KG1 (cell line): ENCODE measurements at places on chromosomes 13 and 19.
A peak's percentile ranks its signal among the peaks of the same experiment; 100 is the strongest.

DNA sequence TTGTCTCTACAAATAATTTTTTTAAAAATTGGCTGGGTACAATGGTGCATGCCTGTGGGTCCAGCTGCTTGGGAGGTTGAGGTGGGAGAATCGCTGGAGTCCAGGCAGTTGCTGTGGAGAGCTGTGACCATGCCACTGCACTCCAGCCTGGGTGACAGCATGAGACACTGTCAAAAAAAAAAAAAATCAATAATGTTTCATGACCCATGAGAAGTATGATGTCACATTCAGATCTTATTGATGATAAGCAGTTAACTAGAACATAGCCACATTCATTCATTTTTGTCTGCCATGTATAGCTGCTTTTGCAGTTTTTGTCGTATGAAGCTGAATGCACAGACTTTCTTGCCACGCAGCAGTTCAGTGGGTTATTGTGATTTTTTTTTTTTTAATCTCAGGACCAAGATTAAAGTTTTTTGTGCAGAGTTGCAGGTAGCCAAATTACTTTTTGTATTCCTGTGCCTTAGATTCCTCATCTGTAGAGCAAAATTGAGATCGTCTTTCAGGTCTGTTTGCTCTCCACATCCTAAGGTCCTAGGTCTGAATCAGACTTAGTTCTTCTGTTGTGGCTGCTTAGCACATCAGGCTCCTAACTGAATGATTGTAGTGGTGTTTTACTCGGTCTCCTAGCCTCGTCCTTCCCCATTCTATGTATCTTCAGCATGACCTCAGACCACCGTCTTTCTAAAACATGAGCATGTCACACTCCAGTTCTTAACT lies 145.2 kb downstream of the GGACT start:
- no peak for DNase-seq

GRCh38 chr13:52187029-52187423 lies 27.6 kb upstream of the NEK3 start:
- no peak for DNase-seq

- DNase-seq, result no peak
These were observed 39.1 kb downstream of the DOCK9 start for GRCh38 chr13:98938801-98939200.

DNA sequence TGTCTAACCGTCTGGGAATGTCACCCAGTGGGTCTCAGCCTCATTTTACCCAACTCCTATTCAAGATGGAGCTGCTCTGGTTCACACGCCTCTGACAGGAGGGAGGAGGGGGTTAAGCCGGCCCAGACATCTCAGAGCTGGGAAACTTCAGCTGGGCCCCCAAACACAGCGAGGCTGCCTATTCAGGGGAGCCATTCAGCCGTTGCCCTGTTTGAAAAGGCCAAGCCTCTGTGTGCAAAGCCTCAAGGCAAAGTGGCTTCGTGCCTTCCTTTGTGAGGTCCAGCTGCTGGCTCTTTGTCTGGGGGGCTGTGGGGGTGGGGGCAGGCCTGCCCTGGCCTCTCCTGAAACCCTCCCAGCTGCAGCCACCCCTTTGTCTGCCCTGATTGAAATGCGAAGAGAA lies 147.4 kb downstream of the PTPRS start:
- no peak for DNase-seq

DNA sequence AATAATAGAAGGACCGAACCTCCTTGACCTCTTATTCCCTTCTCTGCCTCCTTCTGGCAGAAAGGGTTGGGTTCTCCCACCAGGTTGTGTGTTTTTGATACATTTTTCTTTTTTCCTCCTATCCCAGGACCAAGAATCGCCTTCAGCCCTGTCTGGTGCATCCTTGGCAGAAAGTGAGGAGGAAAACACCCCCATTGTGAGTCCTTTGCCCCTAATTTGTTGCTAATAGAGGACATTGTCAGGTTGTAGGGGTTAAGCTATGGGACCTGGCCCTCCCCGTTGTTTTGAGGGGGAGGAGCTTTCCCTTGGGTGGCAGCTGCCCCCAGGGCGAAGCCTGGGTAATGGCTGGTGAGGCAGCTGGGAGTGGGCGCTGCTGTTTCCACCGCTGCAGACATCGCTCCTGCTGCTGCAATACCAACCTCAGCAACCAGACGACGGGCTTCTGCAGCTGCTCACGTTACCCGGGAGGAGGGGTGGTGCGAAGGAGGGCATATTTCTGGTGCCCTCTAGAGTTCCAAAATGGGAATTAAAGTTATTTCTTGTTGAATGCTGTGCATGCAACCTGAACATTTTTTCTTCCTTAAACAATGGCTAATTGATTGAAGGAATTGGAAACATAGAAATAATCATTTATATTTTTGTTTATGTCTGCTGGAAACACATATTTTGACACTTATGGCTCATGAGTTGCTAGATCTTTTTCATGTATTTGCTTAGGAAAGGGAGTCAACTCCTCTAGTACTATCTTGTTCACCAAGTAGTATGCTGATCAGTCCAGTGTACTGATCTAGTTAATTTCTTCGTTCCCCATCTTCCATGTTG lies 1.5 kb downstream of the ZMYM2 start:
- peak; percentile 73 for DNase-seq

- DNase-seq, result peak; percentile 45
These were observed 764.4 kb downstream of the LIG4 start for GRCh38 chr13:107450931-107451330.

- DNase-seq, result no peak
These were observed 188.1 kb downstream of the NHLRC3 start for GRCh38 chr13:39226359-39226758.

DNA sequence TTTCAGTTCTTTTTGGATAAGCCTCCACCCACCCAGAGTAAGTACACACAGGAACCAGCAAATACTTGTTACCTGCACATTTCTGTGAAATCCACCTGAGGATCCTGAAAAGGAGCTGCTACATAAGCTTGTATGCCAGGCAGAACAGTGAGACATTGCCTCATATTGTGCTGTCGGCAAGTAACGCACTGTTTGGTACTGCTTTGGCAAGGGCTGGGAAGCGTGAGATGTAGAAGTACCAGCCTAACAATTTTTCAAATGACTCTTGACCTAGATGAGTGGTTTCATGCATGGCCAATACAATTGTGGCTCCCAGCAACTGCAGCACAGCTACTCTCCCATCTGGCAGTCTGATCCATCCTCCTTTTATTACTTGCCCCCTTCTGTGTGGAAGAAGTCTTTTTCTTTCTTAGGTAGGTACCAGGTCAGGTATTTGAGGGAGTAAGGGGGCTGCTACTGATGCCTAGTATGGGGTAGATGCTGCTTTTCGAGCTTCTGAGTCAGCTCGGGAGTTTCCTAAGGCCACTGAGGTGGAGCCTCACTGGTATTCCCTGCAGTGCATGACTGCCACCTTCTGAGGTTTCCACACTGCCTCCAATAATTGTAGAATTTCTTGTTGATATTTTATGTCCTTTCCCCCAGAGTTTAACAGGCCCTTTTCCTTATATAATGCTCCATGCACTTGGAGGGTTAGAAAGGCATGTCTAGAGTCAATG lies 52.2 kb downstream of the ZNF737 start:
- DNase-seq, result no peak

GRCh38 chr19:664913-665443 lies 2.0 kb upstream of the RNF126 start:
- peak; percentile 51 for DNase-seq

- no peak for DNase-seq
These were observed 756.0 kb upstream of the PCDH20 start for GRCh38 chr13:62171697-62172096.

GRCh38 chr13:31461923-31462322 lies 262.1 kb downstream of the B3GLCT start:
- DNase-seq, result no peak

DNA sequence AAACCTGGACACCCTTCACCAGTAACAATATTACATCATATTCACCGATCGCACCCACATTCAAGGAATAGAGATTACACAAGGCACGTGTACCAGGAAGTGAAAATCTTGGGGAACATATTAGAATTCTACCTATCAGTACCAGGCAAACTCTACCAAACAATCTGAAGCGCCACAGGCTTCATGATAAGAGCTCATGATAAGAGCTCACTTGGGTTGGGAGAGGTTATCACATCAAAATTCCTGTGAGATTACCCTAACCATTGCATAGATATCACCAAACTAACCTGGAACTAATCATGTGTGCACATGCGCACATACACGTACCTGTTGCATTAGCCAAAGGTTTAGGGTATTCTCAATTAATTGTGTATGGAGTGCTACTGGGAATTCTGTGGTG lies 1861.3 kb downstream of the PCDH9 start:
- DNase-seq, result no peak

DNA sequence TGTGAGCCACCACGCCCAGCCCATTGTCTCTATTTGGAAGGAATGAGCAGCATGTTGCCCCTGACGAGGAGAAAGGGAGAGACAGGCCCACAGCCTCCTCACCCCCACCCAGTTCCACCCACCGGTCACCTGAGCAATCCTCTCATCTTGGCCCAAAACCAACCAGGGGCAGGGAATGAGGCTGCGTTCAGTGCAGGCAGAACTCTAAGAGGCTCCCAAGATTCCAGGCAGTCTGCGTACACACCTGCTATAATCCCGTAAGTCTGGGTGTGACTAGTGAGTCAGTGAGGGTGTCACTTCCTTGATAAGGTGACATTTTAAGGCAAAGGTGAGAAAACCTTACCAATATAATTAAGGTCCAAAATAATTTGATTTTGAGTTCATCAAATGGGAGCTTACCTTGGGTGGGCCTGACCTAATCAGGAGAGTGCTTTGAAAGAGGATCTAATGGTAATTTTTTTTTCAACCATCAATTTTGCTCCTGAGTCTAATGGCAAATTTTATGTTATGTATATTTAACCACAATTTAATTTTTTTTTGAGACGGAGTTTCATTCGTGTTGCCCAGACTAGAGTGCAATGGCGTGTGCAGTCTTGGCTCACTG lies 26.9 kb upstream of the KLF2 start:
- no peak for DNase-seq

GRCh38 chr13:50609011-50609410 lies 234.5 kb downstream of the DLEU7 start:
- DNase-seq, result no peak

GRCh38 chr19:39738814-39739213 lies 985 bp upstream of the CLC start:
- DNase-seq, result no peak

DNA sequence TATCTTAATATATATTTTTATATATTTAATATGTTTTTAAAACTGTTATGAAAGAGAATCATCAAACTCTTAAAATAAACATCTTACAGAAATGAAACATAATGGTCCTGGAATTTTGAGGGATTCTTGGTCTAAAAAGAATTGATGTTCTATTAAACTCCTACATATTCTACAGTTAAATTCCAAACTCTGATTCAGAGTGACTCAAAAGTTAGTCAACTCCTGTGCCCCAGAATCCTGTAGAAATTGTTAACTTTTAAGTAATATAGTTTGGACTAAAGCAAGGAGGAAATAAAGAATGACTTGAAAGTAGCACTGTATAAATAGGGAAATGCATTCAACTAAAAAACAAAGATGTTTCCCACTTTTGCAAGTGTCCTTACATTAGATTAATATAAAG lies 47.7 kb downstream of the FNDC3A start:
- DNase-seq, result no peak

DNA sequence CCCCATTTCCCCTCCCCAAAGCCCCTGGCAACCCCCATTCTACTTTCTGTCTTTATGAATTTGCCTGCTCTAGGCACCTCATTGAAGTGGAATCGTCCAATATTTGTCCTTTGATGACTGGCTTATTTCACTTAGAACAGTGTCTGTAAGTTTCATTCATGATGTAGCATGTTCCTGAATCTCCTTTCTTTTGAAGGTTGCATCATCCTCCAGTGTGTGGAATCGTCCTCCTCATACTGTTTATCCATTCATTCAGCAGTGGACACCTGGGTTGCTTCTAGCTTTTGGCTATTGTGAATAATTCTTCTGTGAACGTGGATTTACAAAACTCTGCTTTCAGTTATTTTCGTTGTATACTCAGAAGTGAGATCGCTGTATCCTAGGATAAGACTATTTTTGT lies 161.2 kb upstream of the RNF113B start:
- no peak for DNase-seq

GRCh38 chr13:75904012-75904411 lies 267.9 kb downstream of the LMO7 start:
- no peak for DNase-seq

GRCh38 chr19:426725-427445 lies 17.9 kb upstream of the C2CD4C start:
- DNase-seq, result no peak
